A673 (cell line): ENCODE measurements at places on chromosomes 4 and X. TPM values are rescaled to one million over a fixed set of nuclear protein-coding genes. Genes with fewer than 3 reads are reported as not detected.

- no peaks in the 10 kb centered on the region for H3K4me1 ChIP-seq
- no peak overlapping the region for H3K27ac ChIP-seq
- no peak for DNase-seq
- no peaks in the 10 kb centered on the region for H3K36me3 ChIP-seq
Measured at GRCh38 chr4:71126719-71127118, 133.3 kb downstream of the DCK start.

- H3K4me1 ChIP-seq: no peaks in the 10 kb centered on the region
- H3K36me3 ChIP-seq: no peaks in the 10 kb centered on the region
- no peak for DNase-seq
- no peaks in the 10 kb centered on the region for H3K27me3 ChIP-seq
- no peak overlapping the region for H3K4me3 ChIP-seq
Measured at GRCh38 chr4:177558995-177559394, 116.8 kb upstream of the AGA start.

DNA sequence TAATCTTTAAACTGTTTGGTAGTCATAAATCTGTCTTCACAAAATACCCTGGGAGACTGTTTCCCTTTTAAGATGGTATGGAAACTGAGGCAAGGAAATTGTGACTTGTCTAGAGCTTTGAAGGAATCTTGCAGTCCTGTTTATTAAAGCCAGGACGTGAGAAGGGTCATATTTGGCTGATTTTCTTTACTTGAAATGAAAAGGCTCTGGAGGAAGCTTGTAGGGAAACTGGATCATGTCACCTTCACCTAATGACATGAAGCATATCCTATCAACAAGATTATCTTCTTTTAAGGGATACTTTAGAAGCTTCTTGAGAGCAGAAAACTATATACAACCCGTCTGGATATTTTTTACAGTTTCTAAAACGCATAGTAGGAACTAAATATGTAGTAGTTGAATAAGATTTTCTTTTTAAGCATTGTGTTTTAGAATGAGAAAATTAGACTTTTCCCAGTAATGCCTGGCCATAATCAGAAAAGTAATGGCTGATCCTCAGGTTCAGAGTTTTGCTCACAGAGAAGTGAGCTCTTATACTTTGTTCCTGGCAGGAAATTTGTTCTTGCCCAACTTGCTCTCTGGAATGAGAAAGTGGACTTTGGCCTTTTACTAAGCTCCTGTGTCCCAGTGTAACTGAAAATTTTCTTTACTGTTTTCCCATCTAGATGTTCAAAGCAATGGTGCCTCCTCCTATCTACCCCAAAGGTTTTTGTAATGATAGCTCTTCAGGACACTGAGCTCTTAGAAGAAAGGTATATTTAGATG is 136.8 kb upstream of the AFF2 start:
- no peaks in the 10 kb centered on the region for H3K4me1 ChIP-seq
- no peak overlapping the region for H3K27ac ChIP-seq
- no peak overlapping the region for H3K4me3 ChIP-seq
- no peaks in the 10 kb centered on the region for H3K36me3 ChIP-seq
- no peaks in the 10 kb centered on the region for H3K27me3 ChIP-seq
- no peak for DNase-seq

DNA sequence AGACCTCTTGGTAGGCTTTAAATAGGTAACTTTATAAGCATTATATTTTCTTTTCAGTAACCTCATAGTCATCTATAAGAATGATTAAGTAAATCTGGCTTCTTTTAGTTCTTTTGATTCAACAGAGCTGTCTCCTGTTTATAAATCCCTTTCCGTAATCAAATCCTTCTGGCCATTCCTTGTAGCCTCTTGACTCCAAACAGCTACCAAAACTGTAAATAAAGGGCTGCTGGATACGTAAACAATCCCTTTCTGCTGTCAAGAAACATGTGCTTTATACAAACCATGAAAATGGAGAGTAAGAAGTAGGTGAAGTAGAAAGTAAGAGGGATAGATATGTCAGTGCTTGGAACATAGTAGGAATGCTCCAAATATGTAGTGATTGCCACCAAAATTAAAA is 183.2 kb upstream of the CASK start:
- H3K4me3 ChIP-seq: no peak overlapping the region
- no peaks in the 10 kb centered on the region for H3K36me3 ChIP-seq
- H3K4me1 ChIP-seq: no peaks in the 10 kb centered on the region
- no peak overlapping the region for H3K27ac ChIP-seq
- H3K27me3 ChIP-seq: no peaks in the 10 kb centered on the region
- no peak for DNase-seq

DNA sequence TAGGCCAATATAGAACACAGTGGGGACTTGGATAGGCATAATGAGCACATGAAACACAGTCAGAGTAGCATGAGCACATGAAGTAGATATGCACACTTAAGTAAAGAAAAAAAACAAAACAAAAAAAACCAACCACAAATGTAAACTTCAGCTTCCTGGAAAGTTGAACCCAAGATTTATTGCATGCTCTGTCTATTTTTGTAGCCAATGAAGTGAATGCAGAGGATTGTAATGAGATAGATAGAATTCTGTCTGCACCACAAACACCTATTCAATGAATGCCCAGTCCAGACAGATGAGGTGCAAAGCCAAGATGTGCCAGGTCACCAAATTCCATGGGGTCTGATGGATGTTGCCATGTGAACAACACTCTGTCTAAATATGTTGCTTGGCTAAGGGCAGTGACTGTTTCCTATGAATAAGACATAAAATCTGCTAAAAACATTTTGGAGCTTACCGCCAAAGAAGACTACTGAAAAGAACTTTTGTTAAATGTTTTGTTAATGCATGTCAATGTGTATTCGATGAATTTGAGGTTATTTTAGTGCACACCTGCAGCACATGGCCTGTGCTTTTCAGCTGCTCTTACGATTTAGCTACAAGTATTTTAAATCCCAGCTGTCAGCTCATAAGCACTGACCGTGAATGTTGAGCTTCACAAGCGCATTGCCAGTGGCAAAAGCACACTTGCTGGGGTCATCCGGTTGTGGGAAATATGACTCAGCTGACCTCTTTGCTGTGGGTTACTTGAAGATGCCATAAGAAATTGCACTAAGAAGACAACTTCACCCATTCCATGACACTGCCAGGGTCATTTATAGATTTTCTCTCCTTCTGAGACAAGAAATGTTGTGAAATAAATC is 374.8 kb upstream of the GNPDA2 start:
- H3K27me3 ChIP-seq: no peaks in the 10 kb centered on the region
- no peaks in the 10 kb centered on the region for H3K4me1 ChIP-seq
- no peak for DNase-seq
- no peak overlapping the region for H3K27ac ChIP-seq

- H3K36me3 ChIP-seq: no peaks in the 10 kb centered on the region
- no peak for DNase-seq
- H3K27me3 ChIP-seq: peaks cover 5% of the 10 kb centered on the region
- H3K4me3 ChIP-seq: no peak overlapping the region
Measured at GRCh38 chrX:109184506-109185139, 297.3 kb downstream of the GUCY2F start.

GRCh38 chr4:129384974-129385373 is 289.0 kb downstream of the C4orf33 start:
- H3K4me3 ChIP-seq: no peak overlapping the region
- H3K27ac ChIP-seq: no peak overlapping the region
- H3K27me3 ChIP-seq: no peaks in the 10 kb centered on the region
- no peaks in the 10 kb centered on the region for H3K36me3 ChIP-seq
- H3K4me1 ChIP-seq: no peaks in the 10 kb centered on the region
- no peak for DNase-seq

DNA sequence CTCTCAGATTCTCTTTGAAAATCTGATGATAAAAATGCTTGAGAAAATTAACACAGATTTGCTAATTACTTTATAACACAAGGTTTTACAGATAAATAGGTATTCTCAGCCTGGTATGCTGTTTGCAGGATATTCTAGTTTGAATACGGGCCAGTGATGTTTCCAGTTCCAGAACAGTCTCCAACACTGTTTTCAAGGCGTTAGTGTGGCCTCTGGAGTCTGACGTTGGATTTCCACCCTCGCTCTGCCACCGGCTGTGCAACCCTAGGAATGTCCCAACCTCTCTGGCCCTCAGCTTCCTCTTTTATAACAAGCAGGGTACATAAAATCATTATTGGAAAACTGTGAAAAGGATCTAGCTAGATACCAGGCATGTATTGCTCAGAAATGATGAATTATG is 23.8 kb upstream of the CYP4V2 start:
- no peak overlapping the region for H3K4me3 ChIP-seq
- H3K27ac ChIP-seq: no peak overlapping the region
- DNase-seq: no peak
- H3K36me3 ChIP-seq: no peaks in the 10 kb centered on the region

- no peak overlapping the region for H3K4me3 ChIP-seq
- H3K4me1 ChIP-seq: no peaks in the 10 kb centered on the region
- peaks cover 40% of the 10 kb centered on the region for H3K36me3 ChIP-seq
- no peak for DNase-seq
- no peaks in the 10 kb centered on the region for H3K27me3 ChIP-seq
Measured at GRCh38 chr4:121863799-121864198, 6.5 kb downstream of the BBS7 start.

Gene PDGFC
- 28.0 and 32.6 TPM in 2 replicates for total RNA-seq

Gene PDK3
- total RNA-seq: 6.6 and 7.2 TPM in 2 replicates

Gene PRPS2
- total RNA-seq: 38.9 and 41.2 TPM in 2 replicates

Gene XPNPEP2
- not detected in 2 replicates for total RNA-seq

Gene MAPK10
- total RNA-seq: 6.3 and 6.8 TPM in 2 replicates

Gene NPNT
- total RNA-seq: 0.45 and 0.50 TPM in 2 replicates
